Left renal pelvis (tissue), 4 donors: ENCODE measurements at places on chromosomes 6 and 20. TPM values are rescaled to one million over a fixed set of nuclear protein-coding genes. Genes with fewer than 3 reads are reported as not detected.

Gene ASCC3
- polyA plus RNA-seq = 26.7 TPM

Gene BACH2
- 11.5 TPM for polyA plus RNA-seq

DNA sequence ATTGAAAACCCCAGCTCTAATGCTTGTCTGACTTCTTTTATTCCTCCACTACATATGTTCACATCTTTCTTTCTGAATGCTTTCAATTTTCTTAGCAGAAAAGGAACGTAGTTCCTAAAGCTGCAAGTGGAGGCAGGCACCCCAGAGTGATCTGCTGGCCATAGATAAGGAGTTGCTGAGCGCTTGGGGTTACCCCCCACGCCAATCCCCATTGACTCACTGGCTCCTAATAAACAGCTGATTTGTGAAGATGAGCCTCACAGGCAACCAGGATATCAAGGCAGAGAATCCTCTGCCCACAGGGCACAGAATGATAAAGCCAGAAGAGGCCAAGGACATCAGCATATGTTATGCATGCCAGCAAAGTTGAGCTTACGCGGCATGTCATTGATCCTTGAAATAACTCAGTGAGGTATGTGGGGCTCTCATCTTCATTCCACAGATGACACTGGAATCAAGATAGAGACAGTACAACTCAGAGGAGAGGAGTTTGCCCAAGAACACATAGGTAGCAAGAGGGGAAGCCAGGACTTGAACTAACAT, 129.1 kb upstream of the PTPRT start:
- DNase-seq = no peak

DNA sequence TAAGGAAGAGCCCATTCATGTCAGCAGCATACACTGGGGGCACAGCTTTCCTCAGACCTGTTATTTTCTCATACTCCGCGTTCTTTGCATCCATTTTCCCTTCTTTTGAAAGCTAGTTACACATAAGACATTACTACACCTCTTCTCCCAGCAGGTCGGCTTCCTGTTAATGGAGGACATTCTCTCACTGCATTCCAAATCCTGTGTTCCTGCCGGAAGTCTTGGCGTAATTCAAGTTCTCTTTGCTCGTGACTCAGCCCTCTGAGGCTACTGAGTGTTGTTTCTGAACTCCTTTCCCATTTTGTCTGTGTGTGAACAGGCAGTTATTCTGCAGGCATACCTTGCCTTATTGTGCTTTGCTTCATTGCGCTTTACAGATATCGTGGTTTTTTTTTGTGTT, 97.5 kb upstream of the ZBTB24 start:
- no peak for DNase-seq

- DNase-seq = no peak
Measured at GRCh38 chr6:130140084-130140483, 82.7 kb downstream of the SAMD3 start.

- no peak for DNase-seq
Measured at GRCh38 chr6:15359335-15359862, 113.5 kb downstream of the JARID2 start.
